Forelimb muscle (tissue), 1 donor: ENCODE measurements at places on chromosomes 11 and 22.

DNA sequence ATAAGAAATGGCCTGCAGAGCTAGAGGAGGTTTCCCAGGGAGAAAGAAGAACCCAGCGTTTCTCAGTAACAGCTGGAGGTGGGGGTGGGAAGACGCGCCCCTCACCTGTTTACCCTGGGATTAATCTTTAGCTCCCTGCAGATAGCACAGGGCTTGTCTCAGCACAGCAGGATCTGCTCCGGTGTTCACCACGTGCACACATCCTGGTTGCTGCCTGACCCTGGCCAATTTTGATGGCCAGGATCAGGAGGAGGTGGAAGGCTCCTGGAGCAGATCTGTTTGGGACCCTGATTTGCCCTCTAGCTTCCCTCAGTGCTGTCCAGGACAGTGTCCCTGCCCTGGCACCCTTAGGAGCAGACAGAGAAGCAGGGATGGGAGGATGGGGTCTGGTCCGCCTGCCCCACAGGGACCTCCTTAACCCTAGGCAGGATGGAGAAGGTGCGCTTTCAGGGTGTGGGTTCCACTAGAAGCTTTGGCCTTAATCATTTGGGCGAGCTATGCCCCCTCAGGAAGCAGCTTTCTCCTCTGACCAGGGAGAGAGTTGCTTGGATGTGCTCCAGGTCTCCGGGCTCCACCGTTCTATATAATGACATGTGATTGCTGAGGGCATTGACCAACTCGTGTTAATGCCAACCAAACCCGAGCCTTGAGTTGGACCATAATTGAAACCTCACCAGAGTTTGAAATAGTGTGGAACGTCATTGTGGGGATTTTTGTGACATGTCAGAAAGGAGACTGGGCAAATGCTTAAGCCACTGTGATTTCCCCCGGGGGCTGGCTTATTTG lies 19.3 kb downstream of the UPB1 start:
- DNase-seq = no peak

- no peak for DNase-seq
These were observed 4.8 kb downstream of the FBXO3 start for GRCh38 chr11:33769542-33769941.

- DNase-seq = no peak
These were observed 60.6 kb upstream of the BLID start for GRCh38 chr11:122176651-122177050.

DNA sequence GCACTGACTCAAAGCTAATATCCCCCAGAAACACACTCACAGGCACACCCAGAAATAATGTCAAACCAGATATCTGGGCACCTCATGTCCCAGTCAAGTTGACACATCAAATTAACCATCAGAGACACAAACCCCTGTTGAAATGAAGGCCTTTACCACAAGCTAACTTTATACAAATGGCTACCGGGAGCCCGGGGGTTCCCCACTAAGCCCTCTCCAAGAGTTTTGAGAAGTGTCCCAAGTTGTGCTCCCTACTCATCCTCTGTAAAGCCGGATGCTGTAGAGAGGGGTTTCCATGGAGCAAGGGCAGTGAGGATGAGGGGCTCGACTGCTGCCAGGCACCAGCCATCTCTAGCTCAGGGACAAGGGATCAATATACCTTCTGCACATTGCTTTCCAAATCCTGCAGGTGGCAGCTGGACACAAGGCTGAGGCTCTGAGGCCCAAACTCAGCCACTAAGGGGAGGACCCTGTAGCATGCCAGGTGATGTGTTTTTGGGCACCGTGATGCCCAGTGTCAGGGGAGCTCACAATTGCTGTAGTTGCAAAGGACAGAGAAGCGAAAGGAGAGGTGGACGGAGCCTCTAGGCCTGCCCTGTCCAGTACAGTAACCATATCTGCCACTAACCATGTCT lies 145.7 kb downstream of the TTC17 start:
- DNase-seq = no peak

DNA sequence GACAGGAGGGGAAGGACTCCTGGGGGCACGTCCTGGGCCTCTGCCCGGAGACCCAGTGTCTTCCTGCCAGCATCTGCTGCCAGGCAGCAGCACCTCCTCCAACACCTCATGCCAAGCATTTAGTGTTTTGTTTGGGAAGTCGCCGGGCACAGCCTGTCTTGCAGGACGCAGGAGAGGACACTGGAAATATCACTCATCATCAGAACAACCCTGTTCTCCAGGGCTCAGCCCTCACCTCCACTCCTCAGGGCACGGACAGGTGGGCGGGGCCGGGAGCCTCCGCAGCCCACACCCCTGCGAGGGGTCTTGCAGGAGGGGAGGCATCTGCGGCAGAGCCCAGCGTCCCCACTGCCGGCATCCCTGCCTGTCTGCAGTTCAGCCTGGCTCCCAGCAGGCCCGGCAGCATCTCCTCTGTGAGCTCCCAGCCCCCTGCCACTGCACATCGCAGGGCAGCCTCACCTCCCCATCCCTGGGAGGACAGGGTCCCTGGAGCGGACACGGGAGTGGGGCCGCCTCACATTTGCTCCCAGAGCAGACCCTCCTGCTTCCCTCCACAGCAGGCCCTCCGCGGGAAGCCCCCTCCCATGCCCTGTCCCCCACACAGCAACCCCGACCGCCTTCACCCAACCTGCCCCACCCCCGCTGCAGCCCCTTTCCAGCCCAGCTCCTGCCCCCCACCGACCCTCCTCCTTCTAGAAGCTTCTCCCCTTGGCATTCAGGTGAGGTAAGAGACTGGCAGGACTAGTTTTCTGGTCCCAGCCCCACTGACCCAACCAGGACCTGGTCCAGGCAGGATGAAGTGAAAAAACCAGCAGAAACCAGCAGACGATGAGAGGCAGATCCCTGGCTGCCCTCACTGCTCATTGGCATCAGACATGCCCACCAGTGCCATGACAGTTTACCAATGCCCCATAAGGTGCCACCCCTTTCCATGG lies 72.7 kb downstream of the BRD1 start:
- no peak for DNase-seq

- no peak for DNase-seq
These were observed 20.5 kb upstream of the ETS1 start for GRCh38 chr11:128607819-128608218.

DNA sequence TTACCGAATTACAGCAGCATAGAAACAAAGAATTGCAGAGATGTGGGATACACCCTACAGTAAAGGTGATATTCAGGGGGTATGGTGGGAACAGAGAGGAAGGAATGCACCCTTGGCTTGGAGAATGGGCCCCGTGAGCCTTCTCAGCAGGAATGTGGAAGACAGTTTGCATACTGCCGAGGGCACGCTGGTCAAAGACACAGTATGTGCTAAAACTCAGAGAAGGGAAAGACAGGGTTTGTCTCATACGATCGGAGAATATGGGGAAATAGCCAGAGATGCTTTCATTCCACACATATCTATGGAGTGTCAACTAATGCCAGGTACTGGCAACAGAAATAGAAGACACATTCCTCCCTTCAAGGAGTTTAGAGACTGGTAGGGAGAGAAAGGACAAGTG lies 36.9 kb downstream of the UBASH3B start:
- no peak for DNase-seq

- DNase-seq = no peak
These were observed 19.3 kb downstream of the PRR33 start for GRCh38 chr11:1872267-1872985.
